ENCODE measurements at places on chromosomes 3 and 15. TPM values are rescaled to one million over a fixed set of nuclear protein-coding genes. Genes with fewer than 3 reads are reported as not detected.

GRCh38 chr15:96354731-96355567, 24.4 kb downstream of the NR2F2 start:
- H3K36me3 ChIP-seq = no peaks in the 10 kb centered on the region
- DNase-seq = no peak
- H3K27ac ChIP-seq = no peak overlapping the region
- H3K4me1 ChIP-seq = peaks cover 18% of the 10 kb centered on the region
- no peak overlapping the region for H3K4me3 ChIP-seq

GRCh38 chr3:187986514-187986934, 167.4 kb upstream of the LPP start:
- H3K27ac ChIP-seq = no peak overlapping the region
- no peaks in the 10 kb centered on the region for H3K36me3 ChIP-seq
- DNase-seq = no peak
- H3K27me3 ChIP-seq = no peaks in the 10 kb centered on the region
- H3K4me1 ChIP-seq = peaks cover 3% of the 10 kb centered on the region

- no peaks in the 10 kb centered on the region for H3K36me3 ChIP-seq
- no peak overlapping the region for H3K4me3 ChIP-seq
- H3K4me1 ChIP-seq = no peaks in the 10 kb centered on the region
- no peak for DNase-seq
Observed at GRCh38 chr3:112115161-112115739, 17.8 kb downstream of the GCSAM start.

Gene CCR4
- total RNA-seq = 0.11 TPM

Measured in H1 (cell line).